ENCODE measurements at places on chromosomes 2 and 18.

- no peak for DNase-seq
Observed at GRCh38 chr18:77137851-77138250, 5.3 kb upstream of the MBP start.

DNA sequence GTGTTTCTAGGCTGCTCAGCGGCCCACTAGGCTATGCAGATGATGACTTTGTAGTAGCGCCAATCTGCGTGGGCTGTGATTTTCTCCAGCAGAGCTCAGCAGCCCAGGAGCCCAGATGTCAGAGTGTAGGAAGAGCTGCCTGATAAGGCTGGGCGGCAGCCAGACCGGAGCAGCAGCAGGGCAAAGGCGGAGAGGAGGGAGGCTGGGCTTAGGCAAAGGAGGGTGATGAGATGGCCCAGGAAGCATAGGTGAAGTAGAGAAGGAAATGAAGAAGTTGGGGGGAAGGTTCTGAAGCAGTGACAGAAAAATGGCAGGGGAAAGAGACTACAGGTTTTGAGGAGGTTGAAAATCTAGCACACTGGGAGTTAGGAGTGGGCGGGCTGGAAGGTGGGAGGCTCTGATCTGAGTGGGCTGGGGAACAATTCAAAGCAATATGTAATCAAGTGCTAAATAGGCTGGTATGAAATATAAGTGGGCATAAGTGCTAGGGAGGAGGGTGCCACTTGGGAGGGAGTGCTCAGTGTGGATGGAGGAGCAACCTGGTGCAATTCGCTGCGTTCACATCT, 50.6 kb upstream of the STPG4 start:
- no peak for DNase-seq

DNA sequence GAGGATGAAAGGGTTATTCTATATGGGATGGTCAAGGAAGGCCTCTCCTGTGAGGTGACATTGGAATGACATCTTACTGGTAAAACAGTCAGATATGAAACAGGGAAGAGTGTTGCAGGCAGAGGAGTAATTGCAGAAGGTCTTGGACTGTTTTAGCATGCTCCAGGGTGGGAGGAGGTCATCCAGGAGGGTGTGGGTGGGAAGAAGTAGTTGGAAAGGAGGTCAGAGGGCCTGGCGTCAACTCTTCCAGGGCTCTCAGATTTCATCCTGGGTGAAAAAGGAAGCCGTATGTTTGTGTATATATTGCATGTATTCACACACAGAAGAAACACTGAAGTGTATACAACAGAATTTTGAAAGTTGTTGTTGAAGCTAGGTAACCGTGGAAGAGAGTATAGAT, 48.2 kb downstream of the ATP9B start:
- DNase-seq, result no peak

DNA sequence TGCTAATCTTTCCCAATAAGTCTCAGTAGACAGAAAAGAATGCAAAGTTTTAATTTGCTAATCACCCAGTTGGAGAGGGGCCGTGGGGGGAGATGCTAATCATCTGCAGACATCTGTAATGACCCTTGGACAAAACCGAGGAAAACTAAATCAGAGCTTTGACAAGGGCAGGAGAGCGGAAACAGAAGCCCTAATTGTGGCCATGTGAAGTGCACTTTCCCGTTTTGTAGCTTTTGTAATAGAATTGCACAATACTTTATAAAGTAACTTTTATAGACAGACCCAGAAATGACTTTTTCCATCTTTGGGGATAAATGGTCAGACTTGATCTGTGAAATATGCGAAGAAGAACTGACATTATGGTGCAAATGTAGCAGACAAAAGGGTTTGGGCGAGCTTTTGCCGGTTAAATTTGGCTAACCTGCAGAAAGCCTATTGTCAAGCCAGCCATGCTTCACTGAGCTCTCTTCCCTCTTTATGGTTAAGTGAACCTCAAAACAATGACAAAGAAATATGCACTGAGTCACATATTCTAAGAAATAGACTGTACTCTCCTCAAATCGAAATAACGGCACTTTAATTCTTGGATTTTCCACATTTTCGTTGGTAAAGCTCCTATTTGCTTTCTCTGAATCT, 980.1 kb upstream of the POU3F3 start:
- DNase-seq, result no peak

DNA sequence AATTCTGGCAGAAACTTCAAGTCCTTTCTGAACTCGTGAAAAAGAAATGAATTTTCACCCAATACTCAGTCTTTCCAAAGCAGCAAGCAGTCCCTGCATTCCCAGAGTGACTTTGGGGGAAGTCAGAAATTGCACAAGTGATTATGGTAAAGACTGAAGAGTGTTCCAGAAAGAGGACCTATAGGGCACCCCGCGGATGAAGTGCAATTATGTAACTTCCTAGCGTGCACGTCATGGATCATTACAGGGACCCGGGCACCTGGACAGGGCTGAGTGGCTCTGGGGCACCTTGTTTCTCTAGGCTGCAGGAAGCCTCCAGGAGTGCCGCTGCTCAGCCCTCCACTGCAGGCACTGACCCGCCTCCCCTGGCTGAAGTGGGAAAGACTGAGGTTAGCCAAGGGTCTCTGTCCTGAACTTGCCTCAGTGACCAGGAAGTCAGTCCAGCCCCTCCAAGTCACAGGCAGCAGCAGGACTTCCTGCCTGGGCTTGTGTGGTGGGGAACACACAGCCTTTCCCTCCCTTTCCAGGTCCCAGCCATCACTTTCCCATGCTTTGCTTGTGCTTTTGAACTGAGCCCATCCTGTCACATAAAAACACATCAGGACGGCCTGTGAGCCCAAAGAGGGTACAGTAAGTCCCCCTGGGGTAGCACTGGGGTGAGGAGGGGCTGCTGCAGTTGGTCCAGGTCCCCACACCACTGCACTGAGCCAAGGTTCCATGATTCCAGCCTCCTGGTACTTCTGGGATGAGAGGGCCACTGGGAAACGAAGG, 19.8 kb downstream of the TMEM185B start:
- DNase-seq, result no peak

DNA sequence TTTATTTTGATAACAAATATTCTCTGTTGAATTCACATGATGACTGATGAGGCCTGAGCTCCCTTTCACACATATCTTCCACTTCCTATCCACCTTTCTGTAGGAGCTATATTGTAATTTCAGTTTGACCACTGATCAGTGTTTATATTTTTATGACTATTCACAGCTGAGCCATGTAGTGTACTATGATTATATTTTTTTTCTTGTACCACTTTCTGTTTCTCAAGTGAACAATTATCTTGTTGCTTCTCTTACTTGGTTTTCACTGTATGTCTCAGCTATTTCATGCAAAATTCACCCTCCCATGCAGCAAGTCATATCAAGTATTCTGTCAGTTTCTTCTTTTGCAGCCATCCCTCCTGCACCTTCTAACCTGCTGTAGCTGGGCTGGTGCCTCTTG, 78.4 kb downstream of the TMEM247 start:
- no peak for DNase-seq
